ENCODE measurements at places on chromosomes 3 and 15.

GRCh38 chr3:158420654-158421396 lies 150.2 kb upstream of the MLF1 start:
- no peak for DNase-seq

GRCh38 chr3:43178891-43179366 lies 73.0 kb upstream of the POMGNT2 start:
- DNase-seq: no peak

- DNase-seq: no peak
Measured at GRCh38 chr3:46027736-46028397, 584 bp upstream of the XCR1 start.

DNA sequence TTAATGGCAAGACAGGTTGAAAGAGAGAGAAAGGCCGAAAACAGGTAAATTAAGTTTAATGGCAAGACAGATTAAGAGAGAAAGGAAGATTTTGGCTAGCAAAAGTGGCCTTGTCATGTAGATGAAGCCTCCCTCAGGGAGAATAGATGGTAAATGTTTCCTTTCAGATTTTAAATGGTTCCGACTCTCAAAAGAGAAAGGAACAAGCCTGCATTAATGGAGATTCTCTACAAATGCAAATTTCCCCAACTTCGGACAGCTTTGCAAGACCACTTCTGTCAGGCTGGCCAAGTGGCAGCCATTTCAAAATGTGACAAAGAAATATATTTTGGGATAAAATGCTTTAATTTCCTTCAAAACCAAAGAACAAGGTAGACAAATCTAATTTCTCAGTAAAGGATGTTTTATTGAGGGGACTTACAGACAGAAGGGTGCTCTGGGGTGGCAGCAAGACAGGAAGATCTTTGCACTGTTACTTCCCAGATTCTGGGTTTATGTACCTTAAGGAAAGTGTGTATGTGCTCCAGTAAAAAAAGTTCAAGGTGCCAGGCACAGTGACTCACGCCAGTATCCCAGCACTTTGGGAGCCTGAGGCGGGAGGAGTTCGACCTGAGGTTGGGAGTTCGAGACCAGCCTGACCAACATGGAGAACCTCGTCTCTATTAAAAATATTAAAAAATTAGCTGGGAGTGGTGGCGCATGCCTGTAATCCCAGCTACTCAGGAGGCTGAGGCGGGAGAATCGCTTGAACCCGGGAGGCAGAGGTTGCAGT lies 626.3 kb upstream of the NAALADL2 start:
- DNase-seq: no peak

DNA sequence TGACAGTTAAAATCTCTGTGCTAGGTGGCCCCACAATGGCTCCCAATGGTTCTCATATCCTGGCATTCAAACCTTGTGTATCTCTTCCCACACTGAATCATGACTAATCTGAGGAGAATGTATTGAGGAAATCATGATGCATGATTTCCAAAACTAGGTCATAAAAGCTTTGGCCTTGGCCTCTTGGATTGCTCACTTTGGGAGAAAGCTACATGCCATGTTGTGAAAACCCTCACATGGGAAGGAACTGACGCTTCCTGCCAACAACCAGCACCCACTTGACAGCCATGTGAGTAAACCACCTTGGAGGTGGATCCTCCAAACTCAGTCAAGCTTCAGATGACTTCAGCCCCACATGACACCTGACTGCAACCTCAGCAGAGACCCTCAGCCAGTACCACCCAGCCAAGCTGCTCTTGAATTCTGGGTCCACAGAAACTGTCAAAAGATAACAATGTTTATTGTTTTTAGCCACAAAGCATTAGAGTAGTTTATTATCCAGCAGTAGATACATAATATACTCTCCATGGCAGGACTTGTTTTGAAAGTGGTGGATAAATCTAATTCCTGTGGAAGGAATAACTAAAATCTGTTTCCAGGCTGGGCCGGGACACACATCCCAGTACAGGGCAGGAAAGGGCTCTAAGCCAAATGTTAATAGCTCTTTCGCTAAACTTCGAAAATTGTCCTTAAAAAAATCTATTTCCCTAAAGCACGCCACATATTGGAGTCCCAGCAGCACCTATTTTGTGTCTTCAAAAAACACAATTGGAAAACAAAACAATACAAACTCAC lies 1.0 kb upstream of the ZNF620 start:
- no peak for DNase-seq

DNA sequence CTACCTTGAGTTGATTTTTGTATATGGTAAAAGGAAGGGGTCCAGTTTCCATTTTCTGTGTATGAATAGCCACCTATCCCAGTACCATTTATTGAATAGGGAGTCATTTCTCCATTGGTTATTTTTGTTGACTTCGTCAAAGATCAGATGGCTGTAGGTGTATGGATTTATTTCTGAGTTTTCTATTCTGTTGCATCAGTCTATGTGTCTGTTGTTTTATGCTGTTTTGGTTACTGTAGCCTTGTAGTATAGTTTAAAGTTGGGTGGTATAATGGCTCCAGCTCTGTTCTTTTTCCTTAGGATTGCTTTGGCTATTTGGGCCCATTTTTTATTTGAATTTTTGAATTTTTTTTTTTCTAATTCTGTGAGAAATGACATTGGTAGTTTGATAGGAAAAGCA lies 125.5 kb upstream of the FGF7 start:
- DNase-seq: no peak

- DNase-seq: no peak
Measured at GRCh38 chr3:115187149-115187757, 40.2 kb upstream of the ZBTB20 start.

DNA sequence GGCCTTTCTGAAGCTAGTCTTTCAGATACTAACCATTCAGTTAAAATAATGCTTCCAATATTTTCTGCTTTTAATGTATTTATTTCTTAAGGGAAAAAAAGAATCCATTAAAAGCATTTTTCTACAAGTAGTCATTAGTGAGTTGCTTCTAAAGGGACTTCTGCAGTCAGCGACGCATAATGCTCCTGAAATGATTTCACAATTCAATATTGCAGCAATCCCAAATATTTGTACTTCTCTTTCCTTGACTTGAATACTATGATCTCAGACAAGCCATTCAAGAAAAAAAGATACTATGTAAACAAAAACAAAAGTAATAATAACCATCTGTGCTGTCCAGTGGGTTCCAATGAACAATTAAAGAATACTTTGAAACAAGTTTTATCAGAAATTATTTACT lies 681.0 kb downstream of the DIPK2A start:
- no peak for DNase-seq

DNA sequence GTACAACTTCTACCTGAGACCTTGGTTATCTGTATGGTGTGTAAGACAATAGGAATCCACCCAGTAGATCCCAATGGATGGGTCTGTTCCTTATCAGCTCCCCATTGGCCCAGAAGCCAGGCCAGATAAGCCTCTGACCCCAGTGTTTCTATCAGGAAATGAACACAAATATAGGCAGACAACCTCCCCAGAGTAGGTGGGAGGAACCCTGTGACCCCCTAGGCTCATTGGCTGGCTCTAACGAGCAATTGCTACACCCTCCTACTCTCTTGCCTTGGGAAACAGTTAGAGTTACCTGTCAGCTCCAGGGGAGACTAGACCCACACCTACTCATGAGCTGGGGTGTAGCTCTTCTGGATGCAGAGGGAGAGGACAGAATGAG lies 299.9 kb downstream of the UACA start:
- DNase-seq: no peak

- DNase-seq: no peak
Measured at GRCh38 chr15:61655881-61656280, 404.4 kb downstream of the VPS13C start.

GRCh38 chr3:42876940-42877720 lies 1.5 kb upstream of the CYP8B1 start:
- no peak for DNase-seq

DNA sequence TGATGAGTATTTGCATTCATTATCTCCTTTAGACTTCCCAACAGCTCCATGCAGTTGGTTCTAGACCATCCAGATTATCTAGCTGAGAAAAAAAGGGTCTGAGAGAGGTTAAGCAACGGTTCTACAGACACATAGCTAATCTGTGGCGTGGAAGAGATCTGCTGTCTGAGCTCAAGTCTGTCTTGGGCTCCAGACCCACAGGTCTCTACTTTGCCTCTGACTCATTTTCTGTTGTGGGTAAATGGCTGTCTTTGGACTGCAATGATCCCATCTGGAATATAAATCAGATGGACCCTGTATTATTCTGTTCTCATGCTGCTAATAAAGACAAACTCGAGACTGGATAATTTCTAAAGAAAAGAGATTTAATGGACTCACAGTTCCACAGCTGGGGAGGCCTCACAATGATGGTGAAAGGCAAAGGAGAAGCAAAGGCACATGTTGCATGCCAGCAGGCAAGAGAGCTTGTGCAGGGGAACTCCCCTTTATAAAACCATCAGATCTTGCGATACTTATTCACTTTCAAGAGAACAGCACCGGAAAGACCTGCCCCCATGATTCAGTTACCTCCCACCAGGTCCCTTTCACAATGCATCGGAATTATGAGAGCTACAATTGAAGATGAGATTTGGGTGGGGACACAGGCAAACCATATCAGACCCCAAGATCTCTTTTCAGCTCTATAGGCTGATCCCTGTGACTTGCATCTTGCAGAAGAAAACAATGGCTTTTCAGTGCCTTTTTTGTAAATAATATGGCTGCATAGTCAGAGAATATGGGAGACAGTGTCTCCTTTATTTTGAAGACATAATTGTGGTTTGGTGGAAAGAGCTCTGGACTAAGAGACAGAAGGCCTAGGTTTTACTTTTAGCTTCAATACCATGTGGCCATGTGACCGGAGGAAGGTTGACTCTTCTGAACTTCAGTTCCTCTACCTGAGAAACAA lies 24.7 kb downstream of the CEMIP start:
- DNase-seq: no peak

- DNase-seq: no peak
Measured at GRCh38 chr3:15287565-15288330, 44.6 kb downstream of the SH3BP5 start.

DNA sequence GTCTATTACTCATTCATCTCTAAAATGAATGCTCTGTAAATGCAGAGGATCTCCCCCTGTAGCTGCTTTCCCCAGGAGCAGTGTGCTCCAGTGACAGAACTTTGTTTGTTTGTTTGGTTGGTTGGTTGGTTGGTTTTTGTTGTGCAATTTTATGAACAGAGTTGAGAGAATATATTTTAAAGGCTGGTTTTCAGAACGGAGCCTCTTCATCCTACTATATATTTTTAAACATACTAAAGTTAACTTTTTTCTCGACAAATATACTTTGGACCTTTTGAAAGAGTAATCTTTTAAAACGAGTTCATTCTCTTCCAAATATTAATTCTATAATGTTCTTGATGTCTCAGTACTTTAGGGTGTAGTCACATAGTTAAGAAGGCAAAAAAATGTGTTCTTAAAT lies 20.2 kb downstream of the RYR3 start:
- DNase-seq: no peak

- DNase-seq: no peak
Measured at GRCh38 chr15:51589881-51590568, 32.5 kb downstream of the DMXL2 start.

- DNase-seq: no peak
Measured at GRCh38 chr3:187781001-187781400, 35.7 kb upstream of the BCL6 start.

DNA sequence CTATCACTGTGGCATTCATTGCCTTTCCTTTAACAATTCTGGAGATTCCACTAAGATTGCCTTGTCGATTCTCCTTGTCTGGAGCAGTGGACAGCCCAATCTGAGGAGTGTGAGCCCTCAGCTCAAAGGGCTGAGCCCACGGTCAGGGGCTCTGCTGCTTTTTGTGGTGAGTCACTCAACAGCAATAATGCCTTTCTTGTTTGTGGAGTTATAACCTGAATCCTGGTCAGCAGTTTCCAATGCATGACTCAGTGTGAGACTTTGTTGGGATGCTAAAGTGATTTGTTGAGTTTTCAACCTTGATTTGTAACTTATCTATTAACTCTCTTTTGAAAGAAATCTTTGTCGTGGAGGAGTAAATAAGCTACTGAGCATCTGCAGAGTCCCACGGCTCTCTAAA lies 183.5 kb downstream of the TJP1 start:
- DNase-seq: no peak

GRCh38 chr15:92650966-92651365 lies 4.6 kb downstream of the FAM174B start:
- DNase-seq: no peak

DNA sequence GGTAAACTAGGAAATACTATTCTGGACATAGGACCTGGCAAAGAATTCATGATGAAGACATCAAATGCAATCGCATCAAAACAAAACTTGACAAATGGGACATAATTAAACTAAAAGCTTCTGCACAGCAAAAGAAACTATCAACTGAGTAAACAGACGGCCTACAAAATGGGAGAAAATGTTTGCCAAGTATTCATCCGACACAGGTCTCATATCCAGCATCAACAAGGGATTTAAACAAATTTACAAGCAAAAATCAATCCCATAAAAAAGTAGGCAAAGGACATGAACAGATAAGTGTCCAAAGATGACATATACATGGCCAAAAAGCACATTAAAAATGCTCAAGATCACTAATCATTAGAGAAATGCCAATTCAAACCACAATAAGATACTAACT lies 1088.9 kb downstream of the NAALADL2 start:
- no peak for DNase-seq

GRCh38 chr3:13493867-13494441 lies 13.8 kb downstream of the HDAC11 start:
- no peak for DNase-seq

GRCh38 chr3:148078658-148079057 lies 619.0 kb upstream of the AGTR1 start:
- no peak for DNase-seq

GRCh38 chr3:99545941-99546580 lies 92.3 kb upstream of the COL8A1 start:
- DNase-seq: no peak

- DNase-seq: peak; percentile 71
Measured at GRCh38 chr3:12175844-12176453, 17.2 kb upstream of the TIMP4 start.

DNA sequence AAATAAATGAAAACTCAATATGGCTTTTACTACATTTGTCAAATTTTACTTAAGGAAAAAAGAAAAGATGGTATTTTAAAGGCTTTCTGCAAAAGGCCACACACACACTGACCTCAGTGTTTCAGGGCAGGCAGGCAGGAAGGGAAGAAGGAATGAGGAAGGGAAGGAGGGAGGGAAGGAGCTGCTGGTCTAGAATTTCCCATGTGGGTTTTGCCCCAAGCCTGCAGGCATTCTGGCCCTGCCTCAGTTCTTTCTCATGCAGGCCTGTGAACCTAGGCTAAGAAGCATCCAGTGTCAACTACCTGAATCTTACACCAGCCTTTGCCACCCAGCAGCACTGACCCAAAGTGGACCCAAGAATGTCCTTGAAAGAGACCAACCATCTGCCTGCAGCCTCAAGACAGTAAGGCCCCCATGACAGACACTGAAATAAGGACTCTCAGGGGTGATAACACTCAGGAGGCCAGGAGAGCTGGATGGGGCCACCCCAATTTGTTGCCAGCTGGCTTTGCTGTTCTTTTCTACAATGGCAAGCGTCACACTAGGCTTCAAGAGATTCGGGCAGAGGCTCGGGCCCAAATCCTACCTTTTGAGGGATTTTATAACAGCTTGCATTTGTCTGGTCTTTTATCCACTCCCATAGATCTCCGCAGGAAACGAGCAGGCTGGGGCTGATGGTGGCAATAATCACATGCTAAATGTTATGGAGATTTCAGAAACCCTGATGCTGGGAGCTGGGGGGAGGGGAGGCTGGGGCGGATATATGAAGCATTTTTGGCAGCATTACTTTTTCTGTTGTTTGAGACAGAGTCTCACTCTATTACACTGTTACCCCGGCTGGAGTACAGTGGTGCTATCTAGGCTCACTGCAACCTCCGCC lies 51.4 kb downstream of the XXYLT1 start:
- no peak for DNase-seq
